ENCODE measurements at places on chromosomes 12 and 14.
A peak's percentile ranks its signal among the peaks of the same experiment; 100 is the strongest.

DNA sequence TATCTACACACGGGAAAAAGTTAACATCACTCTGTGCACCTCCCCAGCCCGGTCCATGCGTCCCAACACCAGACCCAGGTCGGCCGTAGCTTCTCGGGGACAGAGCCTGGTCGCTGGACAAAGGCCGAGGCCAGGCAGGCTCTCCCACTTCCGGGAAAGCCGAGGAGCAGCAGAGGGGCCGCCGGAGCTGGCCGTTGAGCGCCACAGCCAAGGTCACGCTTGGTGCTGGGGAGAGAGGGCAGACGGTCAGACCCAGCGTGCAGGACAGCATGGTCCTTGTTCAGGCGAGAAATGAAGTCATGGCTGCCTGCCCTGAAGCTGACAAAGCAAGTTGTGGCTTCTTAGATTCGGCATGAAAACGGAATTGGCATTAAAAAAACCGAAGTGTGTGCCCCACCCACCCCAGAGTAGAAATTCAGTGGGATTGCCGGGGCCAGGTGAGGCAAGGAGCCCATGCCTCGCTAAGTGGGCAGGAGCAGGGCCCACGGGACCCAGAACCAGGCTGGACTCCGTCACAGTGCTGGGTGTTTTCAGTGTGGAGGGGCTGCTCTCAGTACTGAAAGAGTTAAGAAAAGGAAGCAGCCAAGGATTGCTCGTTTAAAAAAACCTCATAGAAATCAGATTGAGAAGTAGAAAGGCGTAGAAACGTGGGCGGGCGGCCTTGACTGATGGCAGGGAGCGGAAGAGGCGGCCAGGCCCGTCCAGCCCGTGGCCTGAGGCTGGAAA, 4.3 kb downstream of the ARL6IP4 start:
- no peak for DNase-seq

- DNase-seq: no peak
Measured at GRCh38 chr12:21350975-21351374, 16.3 kb upstream of the SLCO1A2 start.

DNA sequence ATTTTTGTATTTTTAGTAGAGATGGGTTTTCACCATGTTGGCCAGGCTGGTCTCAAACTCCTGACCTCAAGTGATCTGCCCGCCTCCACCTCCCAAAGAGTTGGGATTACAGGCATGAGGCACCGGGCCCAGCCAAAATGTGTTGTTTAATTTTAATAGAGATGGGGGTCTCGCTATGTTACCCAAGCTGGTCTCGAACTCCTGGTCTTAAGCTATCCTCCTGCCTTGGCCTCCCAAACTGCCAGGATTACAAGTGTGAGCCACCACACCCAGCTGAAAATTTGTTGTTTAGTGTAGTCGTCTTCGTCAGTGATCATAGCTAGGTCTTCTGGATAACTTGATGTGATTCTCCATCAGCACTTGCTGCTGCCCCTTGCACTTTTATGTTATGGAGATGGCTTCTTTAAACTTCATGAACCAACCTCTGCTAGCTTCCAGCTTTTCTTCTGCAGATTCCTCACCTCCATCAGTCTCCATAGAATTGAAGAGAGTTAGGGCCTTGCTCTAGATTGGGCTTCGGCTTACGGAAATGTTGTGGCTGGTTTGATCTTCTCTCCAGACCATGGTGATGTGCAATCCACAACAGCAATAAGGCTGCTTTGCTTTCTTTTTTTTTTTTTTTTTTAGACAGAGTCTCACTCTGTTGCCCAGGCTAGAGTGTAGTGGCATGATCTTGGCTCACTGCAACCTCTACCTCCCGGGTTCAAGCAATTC, 13.0 kb downstream of the ISCU start:
- no peak for DNase-seq

DNA sequence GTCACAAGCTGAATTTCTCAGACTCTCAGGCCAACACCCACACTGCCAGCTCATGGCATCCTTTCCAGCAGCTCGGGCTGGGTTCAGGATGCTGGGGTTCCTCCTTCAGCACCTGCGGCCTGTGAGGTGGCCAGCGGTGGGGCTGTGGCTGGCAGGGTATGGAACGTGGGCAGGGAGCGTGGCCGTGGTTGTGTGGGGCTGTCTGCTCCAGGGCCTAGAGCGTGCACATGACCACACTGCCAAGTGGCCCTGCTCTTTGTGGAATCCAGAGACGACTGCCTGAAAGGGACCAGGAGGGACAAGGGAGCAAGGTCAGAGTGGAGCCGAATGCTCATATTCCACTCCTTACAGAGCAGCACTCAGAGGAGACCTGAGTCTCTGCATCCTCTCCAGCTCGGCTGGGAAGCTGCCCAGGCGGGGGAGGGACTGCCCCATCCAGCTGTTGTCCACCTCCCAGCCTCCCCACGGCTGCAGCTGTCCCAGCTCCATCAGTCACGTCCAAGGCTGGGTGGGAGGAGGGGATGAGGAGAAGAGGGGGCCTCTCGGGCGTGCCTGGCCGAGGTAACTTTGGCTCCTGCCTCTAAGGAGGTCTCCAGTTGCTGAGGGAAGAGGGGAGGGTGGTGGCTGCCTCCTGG, 71.3 kb downstream of the TSPAN9 start:
- no peak for DNase-seq

DNA sequence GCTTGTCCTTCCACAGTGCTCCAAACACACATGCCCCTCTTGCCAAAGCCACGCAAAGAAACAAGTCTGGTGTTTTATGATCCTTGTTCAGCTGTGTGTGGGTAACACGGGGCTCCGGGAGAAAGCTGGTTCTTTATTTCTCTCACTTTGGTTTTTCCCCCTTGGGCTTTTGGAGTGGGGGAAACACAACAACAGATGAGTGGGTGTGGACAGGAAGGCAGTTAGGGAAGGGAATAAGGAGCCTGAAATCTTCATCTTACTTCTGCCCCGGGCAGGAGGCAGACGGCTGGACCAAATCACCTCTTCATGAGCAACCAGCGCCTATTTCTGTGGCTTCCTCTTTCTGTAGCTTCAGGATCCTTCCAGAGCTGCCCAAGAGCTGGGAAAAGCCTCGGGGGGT, 218.5 kb downstream of the PHETA1 start:
- no peak for DNase-seq

- no peak for DNase-seq
Measured at GRCh38 chr14:77004711-77005460, 23.6 kb downstream of the IRF2BPL start.

DNA sequence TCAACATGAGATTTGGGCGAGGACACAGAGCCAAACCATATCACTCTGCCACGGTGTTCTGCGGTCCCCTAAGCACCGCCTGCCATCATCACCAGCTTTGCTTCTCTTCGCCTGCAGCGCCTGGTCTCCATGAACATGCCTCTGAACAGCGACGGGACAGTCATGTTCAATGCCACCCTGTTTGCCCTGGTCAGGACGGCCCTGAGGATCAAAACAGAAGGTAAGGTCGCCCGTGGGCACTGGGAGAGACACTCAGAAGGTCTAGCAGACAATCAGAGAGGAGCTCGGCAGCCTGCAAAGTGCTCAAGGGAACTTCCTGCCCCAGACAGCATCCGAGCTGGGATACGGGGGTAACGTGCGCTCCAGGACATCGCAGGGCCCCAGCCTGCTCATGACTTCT, 126.0 kb upstream of the FKBP4 start:
- no peak for DNase-seq

DNA sequence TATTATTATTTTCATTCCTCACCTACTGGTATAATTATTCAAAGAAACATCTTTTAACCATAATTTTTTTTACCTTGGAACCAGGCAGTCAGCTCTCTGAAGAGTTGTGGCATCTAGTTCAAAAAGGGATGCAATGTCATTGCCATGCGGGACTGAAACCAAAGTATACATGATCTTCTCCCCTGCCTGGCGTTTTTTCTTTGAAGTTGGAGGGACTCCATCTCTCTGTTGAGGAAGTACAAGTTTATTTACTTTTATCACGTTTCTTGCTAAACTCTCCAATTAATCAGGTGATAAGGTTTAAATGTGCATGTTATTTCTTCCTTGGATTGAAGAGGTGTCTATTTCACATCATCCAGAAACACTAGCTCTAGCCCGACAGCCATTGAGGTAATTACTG, 146.6 kb downstream of the ITPR2 start:
- no peak for DNase-seq

- DNase-seq: no peak
Measured at GRCh38 chr12:18101043-18101442, 11.1 kb upstream of the RERGL start.

- DNase-seq: no peak
Measured at GRCh38 chr14:57060276-57060955, 208.3 kb downstream of the EXOC5 start.

- DNase-seq: no peak
Measured at GRCh38 chr14:39233680-39234326, at the start of gene MIA2. Gene MIA2, plus strand, starts transcription at chr14:39233915. Its CDS starts 200 bp downstream, at chr14:39234115.

GRCh38 chr12:40152783-40153383, 47.0 kb upstream of the SLC2A13 start:
- no peak for DNase-seq

DNA sequence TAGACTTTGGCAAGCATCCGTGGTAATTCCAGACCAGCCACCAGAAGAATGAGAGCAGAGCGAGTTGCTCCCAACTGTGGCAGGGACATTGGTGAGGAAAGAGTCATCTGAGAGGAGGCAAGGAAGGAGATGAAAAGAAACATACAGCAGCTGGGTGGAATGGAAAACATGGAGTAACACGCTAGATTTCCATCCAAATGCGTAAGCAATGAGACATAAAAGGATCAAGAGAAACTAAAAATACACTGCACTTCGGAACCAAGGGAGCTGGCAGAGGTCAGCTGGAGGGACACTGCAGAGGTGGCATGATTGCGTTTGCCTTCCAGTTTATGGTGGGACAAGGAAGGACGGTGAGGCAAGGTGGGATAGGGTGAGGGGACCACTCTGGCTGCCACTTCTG, 82.9 kb downstream of the DDX51 start:
- DNase-seq: no peak

DNA sequence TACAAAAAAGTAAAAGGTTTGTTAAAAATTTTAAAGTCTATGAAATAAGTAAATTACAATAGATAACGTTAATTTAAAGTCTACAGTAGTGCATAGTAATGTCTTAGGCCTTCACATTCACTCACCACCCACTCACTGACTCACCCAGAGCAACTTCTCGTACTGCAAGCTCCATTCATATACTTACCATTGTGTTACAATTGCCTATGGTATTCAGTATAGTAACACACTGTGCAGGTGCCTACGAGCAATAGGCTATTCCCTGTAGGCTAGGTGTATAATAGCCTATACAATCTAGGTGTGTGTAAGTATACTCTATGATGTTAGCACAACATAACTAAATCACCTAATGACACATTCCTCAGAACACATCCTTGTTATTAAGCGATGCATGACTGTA, 435.3 kb upstream of the TMTC1 start:
- no peak for DNase-seq

DNA sequence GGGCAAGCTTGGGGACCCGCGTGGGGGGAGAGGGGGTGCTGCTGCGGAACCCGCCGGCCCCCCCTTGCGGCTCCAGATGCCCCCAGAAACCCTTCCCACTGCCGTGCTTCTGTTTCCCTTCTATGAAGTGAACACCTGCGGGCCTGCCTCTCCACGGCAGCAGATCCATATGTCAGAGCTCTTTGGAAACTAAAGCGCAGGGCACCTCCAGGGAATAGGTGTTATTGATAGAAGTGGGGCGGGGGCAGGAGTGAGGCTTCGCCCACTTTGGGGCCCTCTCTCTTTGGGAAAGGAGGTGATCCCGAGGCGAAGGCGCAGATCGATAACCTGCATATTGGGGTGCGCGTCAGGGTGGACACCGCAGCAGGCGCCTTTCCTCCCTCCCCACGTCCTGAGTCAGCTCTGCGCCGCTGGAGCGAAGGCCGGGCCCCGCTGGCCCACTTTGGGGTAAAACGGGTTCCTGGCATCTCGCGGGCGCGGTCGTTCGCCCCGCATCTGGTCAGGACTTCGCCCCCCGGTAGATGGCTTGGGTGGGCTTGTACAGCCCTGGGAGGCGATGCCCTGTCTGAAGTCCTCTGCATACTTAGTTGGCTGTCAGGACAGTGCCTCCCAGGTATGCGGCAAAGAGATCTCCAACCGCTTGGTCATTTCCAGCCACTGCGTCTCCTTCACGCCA, 524 bp downstream of the KMT5A start:
- peak; percentile 13 for DNase-seq

DNA sequence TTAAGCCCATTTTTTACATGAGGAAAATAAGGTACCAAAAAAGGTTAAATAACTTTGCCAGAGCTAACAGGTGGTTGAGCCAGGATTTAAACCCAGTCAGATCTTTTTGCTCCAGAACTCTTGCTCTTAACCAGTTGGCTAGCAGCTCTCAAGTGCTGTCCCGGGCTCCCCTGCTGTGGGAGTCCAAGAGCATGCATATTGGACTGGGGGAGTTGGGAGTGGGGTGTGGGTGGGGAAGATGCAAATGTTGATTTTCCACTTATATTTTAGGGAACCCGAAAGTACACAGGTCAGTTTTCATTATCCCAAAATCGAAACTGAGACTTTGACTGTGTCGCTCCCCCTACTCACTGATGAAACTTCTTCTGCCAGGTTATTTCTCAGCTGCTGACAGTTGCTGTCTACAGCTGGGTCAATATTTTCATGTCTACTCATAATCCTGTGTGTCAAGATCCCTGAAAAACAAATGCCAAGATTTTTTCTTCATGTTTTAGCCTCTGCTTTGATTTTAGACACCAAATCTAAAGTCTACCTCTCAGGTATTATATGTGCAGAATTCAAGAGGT, 172.3 kb upstream of the TMPO start:
- DNase-seq: no peak

DNA sequence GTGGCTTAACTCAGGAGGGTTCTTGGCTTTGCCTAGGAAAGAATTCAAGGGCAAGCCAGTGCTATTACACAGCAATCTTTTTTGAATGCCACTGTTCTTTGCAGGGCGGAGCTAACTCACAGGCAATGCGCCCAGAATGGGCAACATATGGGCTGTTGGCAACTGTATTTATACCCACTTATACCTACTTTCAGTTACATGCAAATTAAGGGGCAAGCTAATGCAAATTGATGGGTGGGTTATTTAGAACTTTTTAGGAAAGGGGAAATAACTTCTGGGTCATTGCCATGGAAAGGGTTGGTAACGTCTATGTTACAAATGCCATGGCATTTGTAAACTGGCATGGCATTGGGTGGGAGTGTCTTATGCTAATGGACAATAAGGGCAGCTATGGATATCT, 85.4 kb downstream of the C12orf50 start:
- DNase-seq: no peak

DNA sequence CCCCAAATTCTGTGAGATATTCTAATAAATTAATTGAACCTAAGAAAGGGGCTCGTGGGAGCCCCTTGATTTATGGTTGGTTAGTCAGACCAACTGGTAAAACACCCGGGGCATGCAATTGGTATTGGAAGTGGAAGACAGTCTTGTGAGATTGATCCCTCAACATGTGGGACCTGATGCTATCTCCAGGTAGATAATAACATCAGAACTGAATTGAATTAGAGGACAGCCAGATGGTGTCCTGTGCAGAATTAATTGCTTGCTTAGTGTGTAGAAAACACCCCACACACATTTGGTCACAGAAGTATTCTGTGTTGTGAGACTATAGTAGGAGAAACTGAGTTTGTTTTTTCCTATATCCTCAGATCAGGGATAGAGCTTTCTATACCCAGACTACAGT, 22.0 kb downstream of the PYROXD1 start:
- no peak for DNase-seq

Measured in NCI-H1436 (cell line).